ENCODE measurements at places on chromosomes 5 and 9.
A peak's percentile ranks its signal among the peaks of the same experiment; 100 is the strongest.

DNA sequence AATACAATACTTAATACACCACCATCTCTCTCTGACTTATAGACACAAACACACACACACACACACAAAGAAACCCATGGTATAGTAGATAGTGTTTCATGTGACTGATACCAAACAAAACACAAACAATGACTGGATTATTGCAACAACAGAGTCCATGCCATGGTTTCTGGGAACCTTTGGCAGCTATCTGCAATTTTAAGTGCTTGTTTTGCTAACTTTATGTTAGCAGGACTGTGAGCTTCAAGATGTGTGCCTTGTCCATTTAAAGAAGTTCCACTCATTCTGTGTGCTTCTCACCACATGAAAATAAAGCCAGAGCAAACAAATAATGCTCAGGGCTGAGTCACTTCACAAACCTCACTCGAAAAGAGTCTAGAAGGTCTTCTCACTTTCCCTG is 15.1 kb upstream of the LURAP1L start:
- DNase-seq = peak; percentile 62

DNA sequence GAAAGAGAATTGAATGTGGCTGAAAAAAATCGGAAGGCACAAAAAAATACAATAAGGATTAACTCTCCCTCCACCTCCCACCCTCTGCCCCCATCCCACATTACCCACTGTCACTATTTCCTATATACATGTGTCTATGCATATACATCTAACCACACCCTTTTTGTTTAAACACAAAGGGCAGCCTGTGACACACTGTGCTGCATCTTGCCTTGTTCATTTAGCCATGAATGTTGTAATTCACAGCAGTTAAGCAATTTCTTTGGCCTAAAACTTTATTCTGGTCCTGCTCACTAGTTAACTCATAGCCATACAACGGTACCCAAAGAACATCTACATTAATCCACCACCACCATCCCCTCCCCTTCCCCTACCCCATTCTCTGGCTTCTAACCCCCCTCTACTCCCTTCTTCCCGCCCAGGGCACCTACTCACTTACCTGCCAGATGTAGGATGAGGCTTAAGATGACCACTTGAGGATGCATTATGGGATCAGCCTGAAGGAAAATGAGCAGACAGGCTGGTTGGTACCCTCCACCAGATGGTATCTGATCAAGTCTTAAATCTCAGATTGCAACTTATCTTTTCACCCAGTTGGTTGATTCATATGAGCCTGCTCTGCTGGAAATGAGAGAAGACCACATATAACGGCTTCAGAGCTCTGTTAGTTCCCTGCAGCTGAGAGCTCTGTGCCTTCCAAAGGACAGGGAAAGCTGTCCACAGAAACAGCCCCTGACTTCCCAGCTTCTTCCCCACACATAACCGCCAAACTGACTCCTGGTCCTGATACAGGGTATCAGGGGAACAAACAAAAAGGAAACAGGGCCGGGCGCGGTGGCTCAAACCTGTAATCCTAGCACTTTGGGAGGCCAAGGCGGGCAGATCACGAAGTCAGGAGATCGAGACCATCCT is 1.2 kb downstream of the HAVCR1 start:
- no peak for DNase-seq

DNA sequence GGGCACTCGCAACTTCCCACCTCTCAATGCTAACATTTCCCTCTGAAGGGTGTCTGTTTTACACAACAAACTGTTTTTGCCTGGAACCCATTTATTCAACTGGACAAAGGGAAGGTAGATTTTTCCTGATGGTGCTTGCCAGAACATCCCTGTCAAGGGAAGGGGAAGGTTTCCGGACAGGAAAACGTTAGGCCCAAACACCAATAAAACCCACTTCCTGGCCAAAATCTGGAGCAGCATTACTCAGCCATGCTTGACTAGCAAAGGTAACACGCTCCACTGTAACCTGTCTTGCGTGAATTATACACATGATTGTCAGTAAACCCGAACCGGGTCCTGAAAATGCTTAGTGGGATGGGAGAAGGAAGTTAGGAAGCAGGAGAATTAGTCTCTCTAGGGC is 90.2 kb downstream of the SAXO1 start:
- DNase-seq = no peak

DNA sequence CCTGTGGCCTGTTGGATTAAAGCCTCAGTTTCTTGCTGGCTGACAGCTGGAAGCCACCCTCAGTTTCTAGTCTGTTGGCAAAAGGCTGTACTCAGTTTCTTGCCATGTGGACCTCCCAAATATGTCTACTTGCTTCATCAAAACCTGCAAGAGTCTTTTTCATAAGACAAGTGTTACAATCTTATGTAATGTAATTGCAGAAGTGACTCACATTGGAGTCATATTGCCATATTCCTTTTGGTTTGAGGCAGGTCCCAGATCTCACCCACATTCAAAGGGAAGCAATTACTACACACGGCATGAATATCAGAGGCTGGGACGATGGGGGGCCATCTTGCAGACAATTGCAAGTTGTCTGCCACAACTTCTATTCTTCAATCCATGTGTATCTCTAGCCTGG is 286.7 kb upstream of the IL12B start:
- no peak for DNase-seq

DNA sequence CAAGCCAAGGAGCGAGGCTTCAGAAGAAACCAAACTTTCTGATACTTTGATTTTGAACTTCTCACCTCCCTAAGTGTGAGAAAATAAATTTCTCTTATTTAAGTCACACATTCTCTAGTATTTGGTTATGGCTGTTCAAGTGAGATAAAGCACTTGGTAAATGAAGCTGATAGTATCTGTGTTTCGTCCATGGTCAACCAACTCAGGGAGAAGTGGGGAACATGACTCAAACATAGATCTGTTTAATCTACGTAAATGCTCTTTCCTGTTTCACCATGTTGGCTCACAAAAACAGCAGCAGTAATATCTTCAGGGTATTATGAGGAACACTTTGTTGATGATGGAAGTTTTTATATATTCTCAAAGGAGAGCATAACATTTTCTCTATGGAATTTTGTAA is 2167.2 kb upstream of the C9orf72 start:
- no peak for DNase-seq

DNA sequence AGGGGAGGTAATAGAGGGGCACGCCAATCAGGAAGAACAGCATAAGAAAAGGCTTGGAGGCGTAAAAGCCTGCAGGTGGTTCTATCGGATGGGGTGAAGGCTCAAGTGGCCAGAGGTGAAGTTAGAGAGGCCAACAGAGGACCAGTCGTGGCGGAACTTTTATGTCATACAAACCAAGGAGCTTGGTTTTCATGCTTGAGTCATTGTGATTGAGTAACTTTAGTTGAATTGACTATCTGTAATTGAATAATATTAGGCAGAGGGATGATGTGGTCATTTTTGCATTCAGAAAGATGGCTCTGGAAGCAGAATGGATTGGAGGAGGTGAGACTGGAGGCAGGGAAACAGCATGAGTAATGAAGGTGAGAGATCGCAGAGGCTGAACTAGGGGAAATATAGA is 7.2 kb upstream of the SPINK4 start:
- no peak for DNase-seq

GRCh38 chr5:1322955-1323802 is 21.7 kb downstream of the CLPTM1L start:
- no peak for DNase-seq

- DNase-seq = no peak
Measured at GRCh38 chr5:2303431-2304100, 420.8 kb upstream of the IRX4 start.

DNA sequence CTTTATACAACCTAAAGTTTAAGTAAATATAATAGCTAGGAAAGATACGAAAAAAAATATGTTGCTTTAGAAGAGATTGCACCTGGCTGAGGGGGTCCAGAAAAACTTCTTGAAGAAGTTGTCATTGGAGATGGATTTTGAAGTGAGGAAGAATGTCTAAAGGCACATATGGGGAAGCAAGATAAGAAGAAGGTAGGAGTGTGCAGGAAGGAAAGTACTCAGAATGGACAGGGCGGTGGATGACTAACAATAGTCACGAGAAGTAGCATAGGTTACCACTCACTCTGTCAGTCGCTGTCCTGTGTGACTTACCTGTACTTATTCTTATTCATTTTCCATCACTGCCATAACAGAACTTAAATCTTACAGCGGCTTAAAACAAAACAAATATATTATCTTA is 251.6 kb downstream of the GRIA1 start:
- DNase-seq = no peak

GRCh38 chr5:115417076-115417475 is 120.6 kb upstream of the CCDC112 start:
- DNase-seq = no peak

DNA sequence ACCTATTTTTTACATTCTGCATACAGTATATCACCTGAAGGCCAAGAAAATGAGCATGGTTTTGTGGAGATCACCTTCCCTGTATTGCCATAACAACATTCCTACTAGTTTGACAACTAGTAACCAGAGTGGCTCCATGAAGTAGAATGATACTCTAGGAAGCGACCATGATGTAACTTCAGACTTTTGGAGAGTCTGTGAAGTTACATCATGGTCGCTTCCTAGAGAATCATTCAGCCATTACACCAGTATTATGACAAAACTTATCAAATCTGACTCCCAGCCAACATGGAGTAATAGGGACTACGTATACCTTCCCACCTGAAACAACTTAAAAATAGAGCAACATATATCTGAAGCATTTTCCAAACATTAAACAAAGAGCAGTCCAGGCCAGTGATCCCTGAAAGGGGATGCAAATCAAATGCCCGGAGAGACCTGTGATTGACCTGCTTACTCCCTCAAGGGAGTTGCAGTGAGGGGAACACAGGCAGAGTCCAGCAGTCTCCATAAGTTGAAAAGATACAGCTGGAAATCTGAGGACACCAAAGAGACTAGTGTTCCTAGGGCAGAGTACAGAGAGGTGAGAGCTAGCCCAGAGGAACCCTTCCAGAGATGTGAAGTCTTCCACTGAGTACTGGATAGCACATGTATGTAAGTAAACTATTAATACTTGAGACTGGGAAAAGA is 7.8 kb downstream of the ECM2 start:
- DNase-seq = no peak

DNA sequence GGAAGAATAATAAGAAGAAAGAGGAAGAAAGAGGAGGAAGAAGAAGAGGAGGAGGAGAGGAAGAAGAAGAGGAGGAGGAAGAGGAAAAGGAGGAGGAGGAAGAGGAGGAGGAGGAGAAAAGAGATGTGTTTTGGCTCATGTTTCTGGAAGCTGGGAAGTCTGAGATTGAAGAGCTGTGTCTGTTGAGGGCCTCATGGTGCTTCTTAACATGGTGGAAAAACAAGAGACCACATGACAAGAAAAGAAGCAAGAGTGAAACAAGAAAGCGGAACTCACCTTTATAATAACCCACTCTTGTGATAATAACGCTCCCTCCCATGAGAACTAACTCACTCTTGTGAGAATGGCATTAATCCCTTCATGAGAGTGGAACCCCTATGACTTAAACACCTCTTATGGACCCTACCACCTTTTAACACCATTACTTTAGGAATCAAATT is 36.1 kb upstream of the RANBP6 start:
- DNase-seq = no peak

DNA sequence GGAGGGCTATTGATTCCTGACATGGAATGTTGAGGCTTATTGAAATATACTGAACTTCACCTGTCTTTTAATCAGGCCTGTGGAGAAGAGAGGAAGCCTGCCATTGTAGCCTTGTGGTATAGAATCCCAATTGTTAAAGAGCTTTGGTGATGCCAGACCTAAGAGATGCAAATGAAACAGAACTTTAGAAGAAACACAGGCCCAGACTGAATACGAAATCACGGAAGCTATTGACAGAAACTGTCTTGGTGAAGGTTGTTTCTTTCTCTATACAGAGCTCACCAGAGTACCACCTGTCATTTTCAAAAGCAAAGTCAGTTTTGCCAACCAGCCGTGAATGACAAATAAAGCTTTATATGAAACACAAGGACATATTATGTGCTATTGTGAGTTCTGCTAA is 660.3 kb downstream of the ISL1 start:
- peak; percentile 71 for DNase-seq
